ENCODE measurements at places on chromosomes 4 and X.
A peak's percentile ranks its signal among the peaks of the same experiment; 100 is the strongest.

- peak; percentile 86 for DNase-seq
These were observed 441 bp downstream of the SLC9B2 start for GRCh38 chr4:103075894-103076746.

- no peak for DNase-seq
These were observed 80.2 kb downstream of the SYNPO2 start for GRCh38 chr4:118968813-118969212.

DNA sequence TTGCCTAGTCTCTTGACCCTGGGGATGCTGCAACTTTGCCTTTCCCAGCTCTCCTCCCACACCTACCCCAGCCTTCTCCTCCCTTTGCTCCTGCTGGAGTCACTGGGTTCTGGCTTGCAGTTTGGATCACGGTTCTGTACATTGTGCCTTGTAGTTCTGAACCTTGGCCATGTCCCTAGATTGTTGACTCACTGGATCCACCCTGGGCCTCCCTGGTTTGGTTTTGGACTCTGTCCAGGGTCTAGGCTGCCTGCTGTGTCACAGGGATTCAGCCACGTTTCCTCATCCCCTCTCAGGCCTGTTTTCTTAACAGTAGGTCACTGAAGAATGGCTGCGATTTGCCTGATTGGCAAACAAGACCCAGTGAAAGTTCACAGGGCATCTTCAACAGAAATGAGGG, 11.5 kb upstream of the GABRE start:
- no peak for DNase-seq

GRCh38 chrX:136156560-136157117, 9.3 kb downstream of the FHL1 start:
- DNase-seq, result no peak

DNA sequence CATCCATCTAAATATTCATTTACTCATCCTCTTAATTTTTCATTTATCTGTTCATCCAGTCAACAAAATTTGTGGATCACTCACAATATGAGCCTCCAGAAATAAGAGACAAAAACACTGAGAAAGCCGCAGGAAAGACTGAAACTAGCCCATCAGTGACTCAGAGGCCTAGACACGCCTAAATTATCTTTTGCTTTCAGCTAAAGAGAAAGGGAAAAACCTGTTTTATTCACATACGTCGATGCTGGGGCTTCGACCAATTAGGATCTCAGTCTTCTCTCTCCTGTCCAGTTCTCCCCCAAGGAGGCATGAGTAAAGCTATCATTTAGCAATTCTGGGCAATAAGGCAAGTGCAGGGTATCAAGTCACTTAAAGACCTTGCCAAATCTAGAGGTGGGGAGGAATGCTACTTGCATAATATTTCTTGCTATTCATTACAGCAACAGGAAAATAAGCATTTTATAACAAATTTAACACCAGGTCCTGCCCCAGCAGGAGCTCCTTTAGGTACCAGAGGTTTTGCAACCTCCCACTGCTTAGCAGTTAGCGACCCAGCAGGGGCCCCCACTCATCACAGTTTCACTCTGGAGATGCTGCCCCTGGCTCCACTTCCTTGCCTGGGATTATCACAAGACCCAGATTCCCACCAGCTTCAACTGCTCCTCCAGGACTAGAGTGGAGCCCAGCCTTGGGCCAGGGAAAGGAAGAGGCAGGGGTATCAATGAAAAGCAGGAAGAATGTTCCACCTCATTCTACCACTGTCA, 30.1 kb upstream of the TMEM154 start:
- no peak for DNase-seq

DNA sequence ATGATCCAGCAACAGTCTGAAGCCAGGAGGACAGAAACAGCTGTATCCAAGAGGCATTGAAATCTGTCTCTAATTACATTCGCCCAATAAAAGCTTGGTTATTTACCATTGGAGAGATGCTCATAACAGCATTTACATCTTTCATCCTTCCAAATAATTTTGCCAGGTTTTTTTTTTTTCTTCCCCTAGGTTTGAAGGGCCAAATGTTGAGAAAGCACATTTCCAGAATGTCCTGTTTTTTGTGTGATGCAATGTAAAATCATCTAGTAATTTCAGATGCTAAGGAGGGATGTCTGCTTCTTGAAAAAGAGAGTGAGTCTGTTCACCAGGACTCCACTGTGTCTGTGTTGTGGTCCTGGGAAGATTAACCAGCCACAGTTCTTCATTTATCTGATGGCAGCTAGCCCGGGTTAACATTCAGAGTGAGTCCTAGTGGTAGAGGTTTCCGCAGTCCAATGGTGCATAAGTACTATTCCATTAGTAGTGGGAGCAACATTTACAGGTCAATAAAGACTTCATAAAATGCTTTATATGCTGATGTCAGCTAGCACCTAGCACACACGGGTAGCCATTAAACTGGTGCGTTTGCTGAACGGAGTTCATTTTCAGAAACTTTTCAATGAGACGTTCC, 406.8 kb downstream of the STIM2 start:
- no peak for DNase-seq

Data from cardiac septum (tissue), 1 donor.